ENCODE measurements at places on chromosomes 13 and 19. TPM values are rescaled to one million over a fixed set of nuclear protein-coding genes. Genes with fewer than 3 reads are reported as not detected.

GRCh38 chr13:75178436-75178835 is 303.5 kb downstream of the TBC1D4 start:
- no peak for ATAC-seq

DNA sequence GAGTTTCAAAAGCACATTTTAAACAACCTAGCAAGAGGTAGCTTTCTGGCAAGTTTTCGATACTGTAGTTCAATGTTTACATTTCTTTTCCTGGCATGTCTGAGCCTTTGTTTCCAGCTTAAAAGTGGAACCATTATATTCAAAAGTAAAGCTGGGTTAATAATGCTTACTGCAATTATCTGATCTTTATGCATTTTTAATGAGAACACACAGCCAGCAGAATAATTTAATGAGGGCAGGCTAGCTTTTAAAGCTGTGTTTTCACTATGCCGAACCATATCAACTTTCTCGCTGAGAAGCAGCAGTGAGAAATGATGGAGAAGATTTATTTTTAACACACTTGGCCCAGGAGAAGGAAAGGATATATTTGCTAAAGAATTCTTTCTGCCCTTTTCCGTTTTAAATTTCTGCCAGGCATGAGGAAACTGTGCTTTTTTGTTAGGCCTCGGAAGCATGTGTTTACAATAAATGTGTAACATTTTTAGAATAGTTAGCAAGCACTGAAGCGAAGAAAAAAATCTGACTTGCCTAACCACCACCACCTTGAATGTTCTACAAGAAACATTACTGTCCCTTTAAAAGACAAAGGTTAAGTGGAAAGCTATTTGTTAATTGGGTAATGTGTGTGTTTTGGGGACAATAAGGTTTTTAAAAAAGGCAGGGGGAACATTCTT is 1.0 kb downstream of the MBNL2 start:
- ATAC-seq, result no peak

DNA sequence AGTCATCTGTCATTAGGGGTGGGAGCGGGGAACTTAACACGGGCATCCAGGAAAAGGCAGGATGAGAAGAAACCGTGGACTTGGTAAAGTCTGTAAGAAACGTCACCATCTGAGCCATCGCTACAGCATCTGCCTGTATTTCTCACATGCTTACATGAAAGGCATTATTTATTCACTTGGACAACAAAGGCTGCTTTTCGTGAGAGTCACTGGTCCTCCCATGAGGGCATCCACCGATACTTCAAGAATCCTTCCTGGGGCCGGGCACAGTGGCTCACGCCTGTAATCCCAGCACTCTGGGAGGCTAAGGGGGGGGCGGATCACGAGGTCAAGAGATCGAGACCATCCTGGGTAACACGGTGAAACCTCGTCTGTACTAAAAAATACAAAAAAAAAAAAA is 16.1 kb downstream of the ZNF446 start:
- ATAC-seq, result no peak

DNA sequence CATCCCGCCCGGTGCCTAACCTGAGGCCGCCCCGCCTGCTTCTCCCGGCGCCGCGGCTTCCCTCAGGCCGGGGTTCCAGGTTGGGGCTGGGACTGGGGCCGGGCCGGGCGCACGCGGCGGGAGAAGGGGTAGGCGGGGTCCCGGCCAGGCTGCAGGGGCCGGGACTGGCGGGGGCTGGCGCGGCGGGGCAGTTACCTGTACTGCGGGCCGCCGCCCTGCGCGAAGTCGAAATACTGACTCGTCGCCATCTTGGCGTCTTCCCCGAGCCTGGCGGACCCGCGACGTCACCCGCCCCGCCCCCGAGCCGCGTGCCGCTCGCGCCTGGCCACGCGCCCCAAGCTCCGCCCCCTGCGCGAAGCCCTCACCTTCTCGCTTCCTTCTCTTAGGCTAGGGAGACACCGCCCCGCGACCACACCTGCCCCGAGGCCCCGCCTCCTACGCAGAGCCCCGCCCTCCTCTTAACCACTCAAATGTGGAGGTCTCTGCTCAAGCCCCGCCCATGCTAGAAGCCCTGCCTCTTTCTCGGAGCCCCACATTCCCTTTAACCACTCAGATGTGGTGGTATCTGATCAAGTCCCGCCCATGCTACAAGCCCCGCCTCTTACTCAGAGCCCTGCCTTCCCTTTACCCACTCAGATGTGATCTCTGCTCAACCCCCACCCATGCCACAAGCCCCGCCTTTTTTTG is at the start of gene ZFR2:
Gene ZFR2, minus strand, starts transcription at position 269 of the 687 bp plus-strand sequence. Its CDS starts 21 bp downstream, at position 248.
- ATAC-seq, result peak; percentile 72

DNA sequence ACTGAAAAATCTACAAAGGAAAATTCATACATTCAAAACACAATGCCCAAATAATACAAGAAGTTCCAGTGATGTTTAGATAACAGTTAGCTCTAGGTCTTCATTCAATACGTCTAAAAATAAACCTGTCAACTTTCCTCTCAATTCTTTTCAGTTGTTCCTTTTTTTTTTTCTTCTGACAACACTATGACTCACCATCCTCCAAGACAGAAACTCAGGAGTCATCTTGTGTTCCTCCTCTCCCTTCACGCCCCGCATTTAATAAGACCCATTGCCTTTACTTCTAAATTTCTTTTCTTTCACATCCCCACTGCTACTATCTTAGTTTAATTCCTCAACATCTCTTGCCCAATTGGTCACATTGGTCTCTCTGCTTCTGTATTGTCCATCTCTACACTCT is 759.9 kb downstream of the GPC5 start:
- ATAC-seq, result peak; percentile 33

DNA sequence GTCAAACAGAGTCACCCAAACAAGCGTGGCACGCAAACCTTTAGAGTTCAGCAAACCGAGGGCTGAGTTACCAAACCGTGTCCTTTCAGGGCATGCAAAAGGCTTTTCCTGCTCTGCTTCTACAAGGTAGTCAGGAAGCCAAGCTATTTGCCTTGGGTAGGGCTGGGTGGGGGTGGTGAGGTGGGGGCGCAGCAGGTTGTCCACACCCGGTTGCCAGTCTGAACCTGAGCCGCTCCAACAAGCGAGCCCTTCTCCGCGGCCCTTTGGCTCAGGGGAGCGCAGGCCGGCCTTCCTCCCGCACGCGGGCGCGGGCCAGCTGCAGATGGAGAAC is 347 bp upstream of the CLDN10 start:
- ATAC-seq, result no peak

FCAR gene
- total RNA-seq, result not detected

- no peak for ATAC-seq
Observed at GRCh38 chr19:49957262-49957915, 3.6 kb downstream of the SIGLEC11 start.

- no peak for ATAC-seq
Observed at GRCh38 chr13:46313432-46314257, 73.4 kb downstream of the RUBCNL start.

GRCh38 chr19:18118420-18119012 is 20.9 kb downstream of the MAST3 start:
- ATAC-seq, result no peak

DNA sequence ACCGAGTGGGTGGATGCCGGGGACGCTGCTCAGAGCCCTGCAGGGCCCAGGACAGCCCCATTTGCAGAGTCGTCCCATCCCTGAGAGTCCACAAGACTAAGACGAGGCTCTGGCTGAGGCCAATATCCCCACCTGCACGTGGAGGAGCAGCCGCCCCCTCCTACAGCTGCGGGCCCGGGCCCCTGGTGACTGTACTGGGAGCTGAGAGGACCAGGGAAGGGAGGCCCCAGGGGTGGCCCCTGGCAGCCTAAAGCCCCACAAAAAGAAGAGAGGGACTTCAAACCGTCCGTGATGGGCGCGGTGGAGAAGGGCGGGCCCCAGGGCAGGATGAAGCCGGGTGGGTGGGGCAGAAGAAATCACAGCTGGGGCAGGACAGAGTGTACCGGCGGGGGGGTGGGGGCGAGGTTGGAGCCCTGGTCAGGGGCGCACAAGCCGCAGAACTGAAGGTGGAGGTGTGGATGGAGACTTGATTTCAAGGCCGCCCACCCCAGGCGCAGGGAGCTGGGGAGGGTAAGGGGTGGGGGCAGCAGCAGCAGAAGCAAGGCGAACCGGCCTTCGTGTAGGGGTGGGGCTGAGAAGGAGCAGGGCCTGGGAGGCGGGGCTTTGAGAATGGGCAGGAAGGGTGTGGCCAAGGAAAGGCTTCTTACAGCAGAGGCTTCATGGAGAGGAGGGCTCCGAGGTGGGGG is 12.9 kb downstream of the CFD start:
- ATAC-seq, result peak; percentile 75
